ENCODE measurements at places on chromosomes 12 and 14.

- no peak for DNase-seq
Measured at GRCh38 chr14:51305751-51306150, 65.7 kb downstream of the TMX1 start.

DNA sequence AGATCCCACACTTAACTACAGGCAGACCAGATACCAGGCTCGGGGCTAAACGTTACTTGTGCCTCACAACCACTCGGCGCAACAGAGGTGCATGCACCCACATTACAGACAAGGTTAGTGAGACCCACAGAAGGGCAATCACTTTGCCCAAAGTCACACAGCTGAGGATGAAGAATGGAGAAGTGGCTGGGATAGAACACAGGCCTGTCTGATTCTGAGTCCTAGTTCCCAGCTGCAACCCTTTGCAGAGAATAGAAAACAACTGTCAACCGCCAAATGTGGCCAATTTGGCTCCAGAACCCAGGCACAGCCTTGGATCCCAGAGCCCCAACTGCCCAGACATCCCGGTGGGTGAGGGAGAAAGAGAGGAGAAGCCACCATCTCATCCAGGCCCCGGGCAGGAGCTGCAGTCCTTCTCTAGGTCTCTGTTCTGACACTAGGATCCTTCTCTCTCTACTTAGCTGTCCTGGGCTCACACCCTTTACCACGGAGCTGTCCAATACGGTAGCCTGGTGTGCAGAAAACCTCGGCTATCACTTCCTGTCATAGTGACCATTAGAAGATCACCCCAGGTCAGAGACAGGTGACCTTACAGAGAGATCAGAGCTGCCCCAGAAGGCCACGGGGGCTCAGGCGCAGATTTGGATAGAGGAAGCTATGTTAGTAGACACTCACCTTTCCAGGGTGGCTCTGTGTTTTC is 59.1 kb downstream of the FAM222A start:
- DNase-seq: no peak

GRCh38 chr12:104091136-104091535 is 26.8 kb downstream of the HCFC2 start:
- no peak for DNase-seq

GRCh38 chr14:23563473-23564180 is 4.0 kb downstream of the AP1G2 start:
- no peak for DNase-seq

DNA sequence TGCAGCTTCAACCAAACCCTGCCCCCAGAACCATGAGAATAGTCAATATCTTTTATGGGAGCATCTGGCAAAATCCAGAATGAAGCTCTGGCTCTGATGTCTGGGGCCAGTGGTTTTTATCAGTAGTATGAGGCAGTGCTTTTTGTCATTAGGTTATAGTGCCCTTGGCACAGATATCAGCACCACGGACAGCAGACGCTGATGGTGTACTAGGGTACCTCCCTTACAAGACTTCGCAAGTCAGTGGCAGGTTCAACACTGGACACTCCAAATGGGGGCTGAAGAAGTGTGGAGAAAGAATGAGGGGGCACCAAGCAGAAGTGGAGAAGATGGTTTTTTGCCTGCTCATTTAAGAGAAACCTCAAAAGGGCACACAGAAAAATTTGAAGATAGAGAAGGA is 68.2 kb upstream of the E2F7 start:
- DNase-seq: no peak

DNA sequence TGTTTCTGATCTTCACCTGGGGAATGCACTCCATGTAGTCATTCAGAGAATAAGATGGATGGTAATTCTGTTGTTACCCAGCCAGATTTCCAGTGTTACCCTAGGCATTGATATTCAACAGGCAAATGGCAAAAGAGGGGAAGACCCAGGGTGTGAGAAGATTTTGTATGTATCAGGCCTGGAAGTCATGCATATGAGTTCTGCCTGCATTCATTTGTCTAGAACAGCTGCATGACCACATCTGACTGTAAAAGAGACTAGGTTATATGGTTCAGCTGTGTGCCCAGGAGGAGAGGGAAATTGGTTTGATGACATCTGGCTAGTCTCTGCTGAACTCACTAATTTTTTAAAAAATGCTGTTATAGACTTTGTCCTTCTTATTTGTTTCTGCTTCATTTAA is 224.9 kb downstream of the NAV3 start:
- no peak for DNase-seq

DNA sequence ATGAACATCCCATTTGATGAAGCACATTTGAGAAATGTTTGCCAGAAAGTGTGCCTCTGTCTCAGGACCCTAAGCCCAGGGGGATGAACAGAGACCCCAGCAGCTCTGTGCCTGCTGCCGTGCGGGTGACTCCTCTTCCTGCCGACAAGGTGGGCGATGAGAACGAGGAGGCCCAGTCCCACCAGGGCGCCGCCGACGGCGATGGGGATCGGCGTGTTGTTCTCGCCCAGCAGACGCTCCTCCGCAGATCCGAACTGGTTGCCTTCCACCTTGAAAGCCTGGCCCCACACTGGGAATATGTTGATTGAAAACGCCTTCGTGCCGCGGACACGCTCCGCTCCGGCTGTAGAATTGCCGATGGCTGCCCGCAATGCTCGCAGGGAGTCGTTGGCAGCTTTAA is 44.1 kb downstream of the LRTM2 start:
- no peak for DNase-seq
